ENCODE measurements at places on chromosomes 7 and 10.

DNA sequence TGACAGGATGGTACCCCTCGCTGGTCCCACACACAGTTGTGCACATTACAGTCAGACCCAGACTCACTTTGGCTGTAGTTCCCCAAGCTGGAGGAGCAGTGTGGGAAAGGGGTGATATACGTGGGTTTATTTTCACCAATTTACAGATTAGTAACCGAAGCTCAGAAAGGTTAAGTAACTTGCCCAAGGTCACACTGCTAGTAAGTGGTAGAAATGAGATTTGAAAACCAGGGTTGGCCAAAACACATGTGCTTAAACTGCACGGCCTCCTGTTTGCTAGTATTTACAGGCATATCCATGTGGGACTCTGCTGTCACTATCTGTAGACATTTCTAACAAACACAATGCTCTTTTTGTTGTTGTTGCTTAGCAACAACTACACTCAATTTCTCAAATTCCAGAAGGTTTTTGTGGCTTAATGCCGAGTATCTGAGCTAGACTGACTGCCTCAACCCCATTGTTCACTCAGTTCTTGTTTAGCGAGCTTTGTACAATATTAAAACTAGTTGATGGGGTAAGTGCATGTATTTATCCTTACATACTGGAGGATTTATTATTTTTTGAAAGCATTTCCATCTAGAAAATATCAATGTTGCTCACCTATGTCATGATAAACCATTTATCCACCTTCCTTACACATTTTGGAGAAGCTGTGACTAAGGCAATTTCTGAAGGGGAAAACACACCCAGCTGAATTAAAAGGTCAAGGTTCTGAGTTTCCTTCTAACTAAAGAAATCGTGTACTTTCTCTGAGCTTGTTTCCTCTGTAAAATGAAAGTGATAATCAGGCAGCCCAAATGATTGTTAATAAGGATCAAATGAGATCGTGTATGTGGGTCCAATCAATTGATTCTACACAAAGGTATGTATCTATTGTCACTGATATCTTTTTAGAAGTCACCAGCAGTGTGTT lies 5.3 kb upstream of the TMEM139 start:
- no peak for DNase-seq

DNA sequence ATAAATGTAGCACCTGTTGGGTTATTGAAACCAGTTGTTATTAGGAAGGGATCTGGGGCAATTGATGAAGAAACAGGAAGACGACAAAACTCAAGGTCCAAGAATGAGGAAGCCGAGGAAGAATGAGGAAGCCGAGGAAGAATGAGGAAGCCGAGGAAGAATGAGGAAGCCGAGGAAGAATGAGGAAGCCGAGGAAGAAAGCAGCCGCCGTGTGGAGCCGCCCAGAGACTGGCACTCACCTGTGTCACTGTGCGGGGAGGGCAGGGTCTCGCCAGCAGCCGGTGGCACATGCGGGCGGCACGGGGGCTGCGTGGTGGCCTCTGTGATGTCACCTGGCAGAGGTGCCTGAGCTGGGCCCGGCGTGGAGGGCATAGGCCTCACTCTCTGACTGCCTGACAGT lies 71.1 kb upstream of the CFAP46 start:
- DNase-seq: no peak

DNA sequence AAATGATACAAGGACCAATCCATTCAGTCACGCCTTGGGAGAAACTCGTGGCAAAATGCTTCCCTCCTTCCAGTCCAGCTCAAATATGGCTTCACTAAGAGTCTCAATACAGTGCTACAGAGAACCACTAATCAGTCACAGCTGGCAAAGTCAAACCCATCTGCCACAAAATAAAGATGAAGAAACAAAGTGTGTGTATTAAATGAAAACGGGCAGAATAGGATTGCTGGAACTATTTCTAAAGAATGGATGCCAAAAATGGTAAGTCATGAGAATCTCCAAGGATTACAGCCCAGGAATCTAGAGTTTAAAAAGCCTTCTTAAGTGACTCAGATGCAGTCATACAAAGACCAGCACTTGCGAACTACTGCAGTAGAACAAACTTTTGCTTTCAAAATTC lies 61.9 kb downstream of the CACUL1 start:
- no peak for DNase-seq

DNA sequence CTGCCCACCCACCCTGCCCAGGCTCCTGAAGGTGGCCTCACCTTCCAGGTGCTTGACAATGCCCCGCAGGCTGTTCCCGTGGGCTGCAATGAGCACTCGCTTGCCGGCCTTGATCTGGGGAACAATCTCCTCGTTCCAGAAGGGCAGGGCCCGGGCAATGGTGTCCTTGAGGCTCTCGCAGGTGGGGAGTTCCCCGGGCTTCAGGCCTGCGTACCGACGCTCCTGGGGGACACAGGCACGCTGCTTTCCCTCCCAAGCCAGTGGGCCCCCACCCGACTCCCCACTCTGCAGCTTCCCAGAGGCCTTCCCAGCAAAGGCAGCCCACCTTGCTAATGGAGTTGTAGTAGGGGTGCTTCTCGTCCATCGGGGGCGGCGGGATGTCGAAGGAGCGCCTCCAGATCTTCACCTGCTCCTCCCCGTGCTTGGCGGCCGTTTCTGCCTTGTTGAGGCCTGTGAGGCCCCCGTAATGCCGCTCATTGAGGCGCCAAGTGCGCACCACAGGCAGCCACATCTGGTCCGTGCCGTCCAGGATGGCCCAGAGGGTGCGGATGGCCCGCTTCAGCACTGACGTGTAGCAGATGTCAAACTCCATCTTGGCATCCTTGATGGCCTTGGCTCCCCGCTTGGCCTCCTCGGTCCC lies 456 bp downstream of the PGAM2 start:
- no peak for DNase-seq
